Regular cardiac myocyte (primary cell): ENCODE measurements at places on chromosomes 1 and 21. TPM values are rescaled to one million over a fixed set of nuclear protein-coding genes. Genes with fewer than 3 reads are reported as not detected.

SLC9C2 gene
- 0.28 TPM in 1 of 2 replicates, not detected in the other for total RNA-seq

SFN gene
- total RNA-seq = 0.56 and 2.7 TPM in 2 replicates

RNU1-3 gene
- total RNA-seq = under 0.01 TPM in 2 replicates

BPNT1 gene
- total RNA-seq = 26.2 and 38.7 TPM in 2 replicates

KRTAP21-2 gene
- total RNA-seq = not detected in 2 replicates

SH3D21 gene
- total RNA-seq = 3.6 and 8.5 TPM in 2 replicates

CCDC27 gene
- total RNA-seq = not detected in 2 replicates

PLOD1 gene
- total RNA-seq = 626 and 996 TPM in 2 replicates

ELAPOR1 gene
- under 0.01 and 0.28 TPM in 2 replicates for total RNA-seq

TMEM200B gene
- 5.2 and 7.6 TPM in 2 replicates for total RNA-seq

TBX19 gene
- 0.58 and 1.1 TPM in 2 replicates for total RNA-seq

ATP1A4 gene
- total RNA-seq = under 0.01 TPM in 1 of 2 replicates, not detected in the other

GNAT2 gene
- total RNA-seq = under 0.01 TPM in 2 replicates

CFHR4 gene
- not detected in 2 replicates for total RNA-seq

ARHGEF10L gene
- total RNA-seq = 18.6 and 20.1 TPM in 2 replicates

LAPTM5 gene
- total RNA-seq = 0.19 and 0.28 TPM in 2 replicates

ZFP69B gene
- total RNA-seq = 2.8 and 4.2 TPM in 2 replicates

RCSD1 gene
- 0.38 and 1.7 TPM in 2 replicates for total RNA-seq

RAB25 gene
- not detected in 2 replicates for total RNA-seq
